ENCODE measurements at places on chromosomes 2 and 18.

DNA sequence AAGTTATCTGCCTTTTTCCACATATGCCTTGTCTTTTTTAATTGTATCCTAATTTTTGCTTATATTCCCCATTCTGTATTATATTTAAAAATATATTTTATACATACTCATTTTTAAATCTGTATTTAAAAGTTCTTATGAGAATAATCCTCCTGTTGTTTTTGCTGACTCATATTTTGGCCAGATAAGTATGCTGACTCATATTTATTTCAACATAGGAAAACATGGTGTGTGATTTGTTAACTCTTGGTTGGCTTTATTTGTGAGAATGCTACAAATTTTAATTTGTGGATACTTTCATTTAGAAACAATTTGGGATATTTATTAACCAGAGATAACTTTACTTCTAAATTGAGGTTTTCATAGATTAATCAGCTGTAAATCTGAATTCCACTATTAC, 587.7 kb downstream of the CPS1 start:
- DNase-seq = no peak

DNA sequence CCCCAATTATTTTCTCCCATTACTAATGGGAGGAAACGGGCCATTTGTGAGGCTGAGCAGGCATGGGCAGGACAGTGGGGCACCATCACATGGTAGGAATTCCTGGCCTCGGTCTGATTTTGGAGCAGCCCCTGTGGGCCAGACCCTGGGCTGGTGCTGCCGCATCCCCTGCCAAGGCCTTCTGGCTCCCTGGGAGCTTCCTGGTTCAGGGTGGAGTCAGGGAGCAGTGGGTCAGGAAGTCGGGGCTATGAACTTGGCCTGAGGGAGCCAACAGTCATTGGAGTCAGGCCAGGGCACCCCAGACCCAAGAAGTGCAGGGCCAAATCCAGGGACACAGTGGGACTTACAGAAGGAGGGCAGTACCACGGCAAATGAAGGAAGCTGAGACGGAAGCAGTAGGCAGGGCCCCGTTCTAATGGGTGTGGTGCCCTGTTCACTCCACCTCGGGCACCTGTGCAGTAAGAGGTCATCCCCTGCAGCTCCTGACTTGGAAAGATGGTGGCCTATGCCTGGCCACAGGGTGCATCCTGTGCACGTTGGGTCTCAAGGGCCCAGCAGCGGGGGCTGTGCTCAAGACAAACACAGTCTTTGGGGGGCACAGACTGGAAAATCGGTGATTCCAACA, 328.1 kb downstream of the SMAD2 start:
- DNase-seq = no peak

GRCh38 chr2:69780921-69781320, 39.0 kb downstream of the ANXA4 start:
- DNase-seq = no peak

GRCh38 chr2:153786016-153786415, 85.7 kb upstream of the GALNT13 start:
- no peak for DNase-seq

GRCh38 chr2:26191316-26192159, 18.6 kb downstream of the GAREM2 start:
- no peak for DNase-seq

DNA sequence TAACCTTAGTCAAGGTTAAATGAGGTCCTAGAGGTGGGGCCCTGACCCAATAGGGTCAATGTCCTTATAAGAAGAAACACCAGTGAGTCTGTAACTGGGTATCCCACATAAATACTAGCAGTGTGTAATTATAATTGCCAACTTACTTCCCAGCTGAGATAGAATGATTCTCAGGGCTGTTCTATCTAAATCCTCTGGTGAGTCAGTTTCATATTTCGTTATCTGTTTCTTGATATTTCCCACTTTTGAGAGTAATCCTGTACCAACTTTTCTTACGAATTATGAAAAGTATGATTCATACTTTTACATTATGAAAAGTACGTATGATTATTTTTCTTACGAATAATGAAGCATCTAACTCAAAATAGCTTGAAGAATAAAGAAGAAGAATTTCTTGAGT, 546.8 kb upstream of the NETO1 start:
- DNase-seq = no peak

DNA sequence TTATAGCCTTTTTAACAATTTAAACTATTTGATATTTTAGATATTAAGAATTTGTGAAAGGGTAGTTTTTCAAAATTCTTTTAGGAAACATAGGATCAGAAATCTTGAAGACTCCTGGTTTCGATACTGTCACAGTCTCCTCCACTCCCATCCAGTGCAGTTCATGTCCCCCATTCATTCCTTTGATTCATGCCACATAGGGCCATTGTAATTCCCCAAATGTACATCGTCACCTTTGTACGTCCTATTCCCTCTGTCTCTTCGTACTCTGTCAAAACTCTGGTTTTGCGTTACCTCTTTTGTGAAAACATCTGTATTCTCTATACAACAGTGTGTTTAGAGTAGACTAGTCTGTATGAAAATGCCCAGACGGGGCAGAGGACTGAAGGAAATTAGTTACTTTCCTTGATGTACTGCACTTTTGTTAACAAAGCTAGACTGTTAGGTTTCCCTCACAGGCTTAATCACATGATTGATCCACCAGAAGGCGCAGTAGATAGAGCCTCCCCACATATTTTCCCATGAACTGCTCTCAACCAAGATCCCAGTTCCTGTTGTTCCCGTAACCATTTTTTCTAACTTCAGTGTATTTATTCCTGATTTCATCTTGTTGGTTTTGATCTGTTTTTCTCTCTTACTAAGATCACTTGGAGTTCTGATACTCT, 2.5 kb downstream of the MRPL35 start:
- DNase-seq = no peak

DNA sequence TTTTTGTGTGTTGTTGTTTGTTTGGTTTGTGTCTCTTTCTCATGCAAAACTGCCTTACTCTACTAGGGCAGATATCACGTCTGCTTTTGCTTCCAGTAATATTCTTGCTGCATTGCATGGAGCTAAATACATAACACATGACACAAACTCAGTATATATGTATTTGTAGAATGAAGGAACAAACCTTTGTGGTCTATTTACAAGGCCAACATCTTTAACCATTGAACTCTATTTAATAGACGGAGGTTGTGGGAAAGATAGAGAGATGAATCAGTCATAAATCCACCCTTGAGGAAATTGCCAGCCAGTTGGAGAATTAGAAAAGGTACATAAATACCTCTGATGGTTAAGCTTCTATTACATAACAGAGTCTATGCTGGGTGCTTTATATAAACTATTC, 26.0 kb upstream of the IL1RL1 start:
- no peak for DNase-seq

- no peak for DNase-seq
These were observed 127.6 kb downstream of the ZNF516 start for GRCh38 chr18:76367168-76368125.

DNA sequence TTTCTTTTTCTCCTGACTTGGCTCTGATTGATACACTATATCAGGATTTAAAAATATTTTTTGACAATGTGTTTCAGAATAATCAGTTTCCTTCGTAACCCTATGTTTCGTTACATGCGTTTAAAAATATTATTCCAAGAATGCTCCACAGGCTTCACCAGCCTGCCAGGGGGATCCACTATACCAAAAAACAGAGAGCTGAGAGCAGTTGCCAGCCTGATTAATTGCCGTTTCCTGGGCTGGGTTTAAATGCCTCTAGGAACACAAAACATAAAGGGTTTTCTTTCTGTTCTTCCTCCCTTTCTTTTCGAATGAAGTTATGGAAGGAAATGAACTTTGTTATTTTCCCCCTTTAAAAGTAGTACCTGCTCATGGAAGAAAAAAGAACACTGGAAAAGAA, 47.9 kb downstream of the LRRFIP1 start:
- DNase-seq = no peak

DNA sequence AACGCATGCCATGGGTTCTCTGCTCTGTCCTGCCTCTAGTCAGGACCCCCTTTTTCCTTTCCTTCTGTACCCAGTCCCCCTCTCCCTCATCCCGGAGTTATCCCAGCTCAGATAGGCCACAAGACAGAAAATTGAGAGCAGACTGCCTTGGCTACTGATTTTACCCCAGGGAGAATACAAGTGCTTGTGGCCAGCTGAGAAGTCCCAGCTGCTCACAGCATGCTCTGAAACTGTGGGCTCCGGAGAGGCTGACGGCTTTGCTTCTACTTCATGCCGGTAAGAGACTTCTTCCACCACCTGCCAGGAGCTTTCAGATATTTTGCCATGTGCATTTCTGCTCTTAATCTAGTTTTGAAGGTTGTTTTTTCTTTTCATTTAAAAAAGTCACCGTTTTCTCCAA, 20.0 kb upstream of the SIX2 start:
- peak; percentile 47 for DNase-seq

GRCh38 chr2:237993701-237994100, 26.9 kb downstream of the UBE2F start:
- DNase-seq = no peak

DNA sequence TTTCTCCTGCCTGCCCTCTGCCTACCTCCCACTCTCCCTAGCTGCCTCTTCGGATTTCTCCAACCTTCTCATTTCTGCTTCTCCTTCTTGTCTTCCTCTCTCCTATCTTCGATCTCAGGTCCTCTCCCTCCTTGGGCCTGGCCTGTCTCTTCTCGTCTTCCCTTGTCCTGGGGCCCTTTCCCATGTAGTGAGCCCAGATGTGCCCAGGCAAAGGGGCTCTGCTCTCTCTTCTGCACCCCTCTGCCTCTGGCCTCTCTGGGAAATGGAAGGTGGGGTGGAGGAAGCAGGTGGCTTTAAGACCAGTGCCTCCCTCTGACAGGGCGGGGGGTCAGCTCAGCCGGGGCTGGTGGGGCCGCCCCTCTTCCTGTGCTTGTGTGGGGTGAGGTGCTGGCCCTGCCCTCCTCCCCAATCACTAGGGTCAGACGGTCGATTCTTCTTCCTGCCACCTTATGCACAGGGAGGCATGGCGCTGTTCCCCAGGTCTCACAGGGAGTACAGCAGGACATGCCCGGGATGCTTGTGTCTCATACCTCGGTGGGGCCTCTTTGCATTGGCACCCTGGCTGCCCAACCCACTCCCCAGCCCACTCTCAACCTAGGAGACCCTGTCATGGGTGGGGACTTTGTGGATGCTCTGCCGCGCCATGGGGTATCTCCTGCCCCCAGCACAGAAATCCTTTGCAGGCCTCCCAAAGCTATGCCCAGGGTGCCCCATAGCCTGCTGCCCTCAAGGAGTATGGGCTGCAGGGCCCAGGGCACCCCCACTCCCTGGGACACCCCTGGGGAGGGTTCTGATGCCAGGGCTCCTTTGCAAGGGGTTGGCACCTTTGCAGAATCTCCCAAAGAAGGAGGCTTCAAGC, 213.8 kb upstream of the HAAO start:
- no peak for DNase-seq

DNA sequence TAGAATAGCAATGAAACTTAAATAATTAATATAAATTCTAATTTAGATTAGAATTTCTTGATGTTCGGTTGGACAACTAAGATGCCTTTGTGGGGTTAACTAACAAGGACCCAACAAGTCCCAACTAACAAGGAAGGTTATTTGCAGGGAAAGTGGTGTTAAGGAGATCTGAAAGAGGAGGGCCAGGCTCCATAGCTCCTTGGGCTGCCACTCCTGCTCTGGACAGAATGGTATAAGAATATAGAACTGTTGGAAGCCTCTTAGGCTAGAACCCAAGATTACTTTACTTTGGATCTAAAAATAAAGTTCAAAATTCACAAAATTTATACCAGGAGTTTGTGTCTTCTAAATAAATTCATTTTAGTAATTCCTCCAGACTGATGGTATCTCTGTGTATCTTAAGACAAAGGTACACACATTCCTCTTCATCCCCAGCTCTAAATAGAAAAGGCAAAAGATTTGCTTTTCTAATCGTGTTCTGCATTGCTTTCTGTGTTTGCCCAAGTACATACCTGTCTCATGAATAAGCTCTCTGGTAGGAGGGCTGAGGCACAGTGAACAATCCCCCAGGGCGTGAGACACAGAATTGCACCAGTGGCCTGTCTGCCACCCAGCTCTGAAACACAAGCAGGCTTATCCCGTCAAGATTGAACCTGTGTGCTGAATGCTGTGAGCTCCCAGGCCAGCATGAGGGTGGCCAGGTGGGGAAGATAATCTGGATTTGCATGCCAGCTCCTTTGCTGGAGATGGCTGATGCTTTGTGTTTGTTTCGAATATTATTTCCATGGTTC, 176.0 kb downstream of the ACKR3 start:
- DNase-seq = no peak

DNA sequence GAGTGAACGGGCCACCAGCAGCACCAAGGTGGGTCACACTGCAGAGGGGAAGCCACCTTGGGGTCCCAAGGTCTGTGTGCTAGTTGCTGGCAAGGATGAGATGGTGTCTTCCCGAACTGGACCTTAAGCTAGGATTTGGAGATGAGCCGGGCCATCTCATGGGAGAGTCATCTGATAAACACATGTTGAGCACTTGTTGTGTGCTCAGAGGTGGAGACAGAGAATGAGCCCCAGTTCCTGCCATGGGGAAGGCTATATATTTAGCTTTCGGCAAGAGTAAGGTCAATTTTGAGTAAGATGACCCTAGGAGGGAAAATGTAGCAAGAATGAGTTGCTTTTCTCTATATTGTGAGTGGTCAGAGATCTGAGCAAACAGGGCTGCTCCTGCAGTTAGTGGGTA, 41.4 kb upstream of the RPL31 start:
- no peak for DNase-seq

DNA sequence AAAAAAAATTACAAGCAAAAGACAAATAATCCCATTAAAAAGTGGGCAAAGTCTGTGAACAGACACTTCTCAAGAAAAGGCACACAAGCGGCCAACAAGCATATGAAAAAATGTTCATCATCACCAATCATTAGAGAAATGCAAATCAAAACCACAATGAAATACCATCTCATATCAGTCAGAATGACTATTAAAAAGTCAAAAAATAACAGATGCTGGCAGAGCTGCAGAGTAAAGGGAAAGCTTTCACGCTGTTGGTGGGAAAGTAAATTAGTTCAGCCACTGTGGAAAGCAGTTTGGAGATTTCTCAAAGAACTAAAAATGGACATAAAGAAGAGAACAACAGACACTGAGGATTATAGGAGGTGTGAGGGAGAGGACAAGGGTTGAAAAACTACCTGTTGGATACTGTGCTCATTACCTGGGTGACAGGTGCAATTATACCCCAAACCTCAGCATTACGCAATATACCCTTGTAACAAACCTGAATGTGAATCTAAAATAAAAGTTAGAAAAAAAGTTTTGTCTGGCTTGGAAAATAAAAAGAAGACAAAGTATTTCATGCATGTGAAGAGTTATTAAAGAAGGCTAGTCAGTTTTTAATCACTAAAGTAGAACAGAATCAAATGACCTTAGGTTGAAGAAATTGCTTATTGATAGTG, 8.7 kb upstream of the ACSL3 start:
- no peak for DNase-seq

GRCh38 chr18:31192086-31192776, 29.6 kb upstream of the DSC1 start:
- DNase-seq = no peak

- no peak for DNase-seq
These were observed 24.4 kb downstream of the ADRA2B start for GRCh38 chr2:96091711-96092572.

DNA sequence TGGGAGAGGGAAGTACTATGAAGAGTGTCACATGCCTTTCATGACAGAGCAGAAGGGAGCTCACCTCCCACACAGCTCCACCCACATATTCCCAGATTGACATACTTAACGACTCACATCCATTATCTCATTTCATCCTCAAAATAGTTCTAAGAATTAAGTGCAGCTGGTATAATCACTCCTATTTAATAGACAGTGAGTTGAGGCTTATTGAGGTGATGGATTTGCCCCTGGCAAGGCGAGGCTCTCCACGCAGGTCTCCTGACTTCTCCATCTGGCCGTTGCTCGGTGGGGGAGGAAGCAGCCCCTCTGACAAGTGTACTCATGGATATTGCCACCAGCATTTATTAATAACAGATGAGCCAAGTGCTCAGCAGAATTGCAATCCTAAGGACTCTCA, 81.4 kb downstream of the TGOLN2 start:
- DNase-seq = no peak
